ENCODE measurements at places on chromosomes 1 and 21.

- no peak for DNase-seq
Observed at GRCh38 chr1:57872913-57873312, 449.1 kb upstream of the DAB1 start.

GRCh38 chr1:6005276-6005917 lies 13.2 kb upstream of the NPHP4 start:
- no peak for DNase-seq

- no peak for DNase-seq
Observed at GRCh38 chr1:117959364-117959763, 29.8 kb downstream of the WDR3 start.

DNA sequence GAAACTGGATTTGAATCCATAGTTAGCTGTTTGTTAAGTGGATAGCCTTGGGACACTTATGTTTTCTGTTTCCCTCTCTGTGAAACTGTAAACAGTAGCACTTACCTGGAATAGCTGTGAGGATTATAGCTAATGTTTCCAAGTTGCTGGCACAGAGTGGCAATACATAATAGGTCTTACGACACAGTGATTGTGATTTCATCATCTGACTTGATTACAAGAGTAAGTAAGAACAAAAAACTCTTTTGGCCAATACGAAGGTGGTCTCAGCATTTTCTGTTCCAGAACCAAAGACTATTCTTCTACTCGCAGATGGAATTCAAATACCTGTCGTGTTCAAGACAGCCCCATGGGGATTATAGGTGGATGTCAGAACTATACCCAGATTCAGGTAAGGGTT lies 2.1 kb downstream of the C8B start:
- DNase-seq = no peak

DNA sequence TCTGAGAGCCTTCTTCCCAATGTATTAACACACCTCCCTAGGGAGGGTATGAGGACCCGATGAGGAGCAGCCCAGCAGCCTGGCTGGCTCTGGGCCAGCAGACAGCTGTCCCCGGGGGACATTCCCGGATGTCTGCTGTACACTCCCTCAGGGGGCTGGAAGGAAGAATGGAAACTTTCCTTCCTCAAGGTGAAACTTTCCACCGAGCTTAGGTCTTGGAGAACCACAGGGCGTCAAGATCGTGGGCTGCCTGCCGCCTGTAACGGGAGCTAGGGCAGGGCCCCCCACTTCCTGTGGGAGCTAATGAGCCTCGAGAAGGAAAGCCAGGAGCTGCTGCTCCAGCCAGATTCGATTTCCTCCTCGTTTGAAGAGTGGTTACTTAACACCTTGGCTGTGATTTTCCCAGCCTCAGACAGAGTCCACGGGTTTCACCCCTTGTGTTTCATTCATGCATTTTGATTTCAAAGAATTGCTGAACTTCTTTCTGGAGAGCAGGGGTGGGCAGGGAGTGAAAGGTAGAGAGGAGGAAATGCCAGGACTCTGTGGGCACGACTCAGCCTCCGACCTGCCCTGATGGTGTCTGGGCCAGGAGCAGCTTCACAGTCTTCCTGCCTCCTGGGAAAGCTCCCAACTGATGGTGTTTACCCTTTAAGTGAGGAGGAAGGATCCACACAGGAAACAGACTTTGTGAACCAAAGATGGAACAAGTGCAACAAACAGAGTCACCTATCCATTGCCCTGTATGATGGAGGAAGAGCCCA lies 29.7 kb downstream of the UBE2T start:
- peak; percentile 81 for DNase-seq

- DNase-seq = no peak
Observed at GRCh38 chr1:101338714-101339430, 102.1 kb downstream of the S1PR1 start.

- DNase-seq = no peak
Observed at GRCh38 chr21:35142036-35142815, 93.1 kb upstream of the RUNX1 start.

- DNase-seq = no peak
Observed at GRCh38 chr1:14380408-14380807, 218.1 kb upstream of the KAZN start.

GRCh38 chr1:203625628-203626019 lies 1.0 kb upstream of the ATP2B4 start:
- peak; percentile 75 for DNase-seq

- peak; percentile 55 for DNase-seq
Observed at GRCh38 chr1:231724876-231725647, 98.5 kb downstream of the DISC1 start.

DNA sequence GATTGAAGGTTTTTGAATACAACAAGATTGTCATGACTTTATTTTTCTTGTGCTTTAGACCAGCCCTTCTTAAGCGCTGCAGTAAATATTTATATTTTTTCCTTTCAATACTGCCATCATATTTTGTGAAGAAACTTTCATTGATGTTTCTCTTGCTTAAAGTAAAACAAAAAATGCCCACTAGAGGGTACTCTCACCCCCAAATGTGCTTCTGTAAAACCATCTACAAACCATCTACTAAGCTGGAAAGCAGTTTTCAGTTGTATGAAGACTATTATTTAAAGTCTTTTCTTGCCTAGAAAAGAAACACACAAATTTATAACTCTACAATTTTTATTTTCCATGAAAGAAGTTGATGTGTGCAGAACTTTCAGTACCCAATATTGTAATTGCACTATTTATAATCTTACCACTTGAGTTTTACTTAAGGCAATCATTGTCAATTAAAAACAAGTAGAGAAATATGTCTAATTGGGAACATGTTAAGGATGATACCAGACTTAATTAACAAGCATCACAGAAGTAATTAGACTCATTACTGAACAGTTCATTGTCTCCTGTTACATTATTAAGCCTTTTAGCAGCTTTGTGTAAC lies 10.7 kb downstream of the LEPR start:
- peak; percentile 36 for DNase-seq

DNA sequence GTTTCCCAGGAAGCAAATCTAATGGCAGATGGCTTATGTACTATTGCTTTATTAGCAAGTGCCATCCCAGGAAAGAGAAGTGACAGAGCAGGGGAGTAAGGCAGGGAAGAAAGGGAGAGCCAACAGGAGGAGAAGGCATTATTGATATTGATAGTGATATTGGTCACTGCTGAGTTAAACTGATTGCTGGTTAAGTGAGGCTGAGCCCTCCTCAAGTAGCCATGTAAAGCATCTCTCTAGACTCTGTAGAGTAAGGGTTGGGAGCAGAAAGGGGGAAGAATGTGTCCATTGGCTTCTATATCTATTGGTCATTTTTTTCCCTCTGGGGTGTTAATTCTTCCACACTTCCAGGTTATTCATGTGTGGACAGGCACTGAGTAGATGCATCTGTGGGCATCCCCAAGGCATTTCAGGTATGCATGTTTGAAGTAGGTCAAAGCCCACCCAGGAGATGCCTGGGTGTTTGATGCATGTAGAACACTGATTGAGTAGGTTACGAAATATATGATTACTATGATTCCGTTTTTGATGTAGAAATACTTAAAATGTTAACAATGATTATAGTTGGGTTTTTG lies 290.5 kb upstream of the DPYD start:
- no peak for DNase-seq

DNA sequence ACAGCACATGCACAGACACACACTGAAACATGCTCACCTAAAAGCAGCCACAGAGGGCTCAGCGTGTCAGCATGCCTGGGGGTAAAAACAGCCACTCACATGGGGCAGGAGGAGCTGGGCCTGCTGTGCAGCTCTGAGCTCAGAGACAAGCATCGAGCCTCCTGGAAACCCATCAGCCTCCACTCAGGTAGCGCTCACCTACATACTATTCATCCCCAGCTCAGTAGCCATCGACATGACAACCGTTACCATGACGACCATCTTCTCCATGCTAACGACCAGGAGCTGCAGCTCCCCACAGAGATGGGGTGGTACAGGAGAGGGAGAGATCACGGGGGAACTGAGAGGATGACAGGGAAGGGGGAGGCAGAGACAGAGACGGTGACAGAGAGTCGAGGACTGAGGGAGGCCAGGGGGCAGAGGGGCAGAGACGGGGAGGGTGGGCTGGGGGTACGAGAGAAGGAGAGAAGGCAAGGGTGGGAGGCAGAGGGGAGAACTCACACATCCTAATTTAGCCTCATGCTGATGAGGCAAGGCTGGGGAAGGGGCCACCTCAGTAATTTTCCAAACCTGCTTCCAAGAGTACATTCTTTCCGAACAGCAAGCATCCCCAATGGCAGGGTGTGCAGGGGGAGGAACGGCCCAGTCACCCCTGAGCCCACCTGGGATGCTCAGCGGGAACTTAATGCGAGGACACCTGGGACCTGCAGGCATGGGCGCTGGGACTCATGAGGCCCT lies 28.4 kb downstream of the SDC3 start:
- peak; percentile 93 for DNase-seq

DNA sequence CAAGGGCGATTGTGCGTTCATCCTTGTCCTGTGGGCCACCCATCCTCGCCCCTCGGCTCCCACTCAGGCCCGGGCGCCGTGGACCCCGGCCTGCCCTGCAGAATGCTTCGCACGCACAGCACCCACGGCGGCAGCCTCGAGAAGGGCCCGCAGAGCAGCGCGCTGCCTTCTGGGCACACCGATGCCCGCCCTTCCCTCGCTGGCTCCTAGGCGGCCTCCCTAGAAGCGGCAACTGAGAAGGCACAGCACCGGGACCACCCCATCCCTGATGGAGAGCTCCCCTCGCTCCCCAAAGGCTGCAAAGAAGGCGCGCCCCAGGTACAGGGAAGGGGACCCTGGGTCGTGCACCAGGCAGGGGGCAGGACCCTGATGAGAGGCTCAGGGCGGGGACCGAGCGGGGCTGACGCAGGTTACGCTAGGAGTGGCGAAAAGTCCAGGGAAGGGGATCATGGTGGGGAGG lies 971 bp downstream of the CAPZB start:
- no peak for DNase-seq

GRCh38 chr1:9066945-9067807 lies 2.3 kb downstream of the SLC2A5 start:
- no peak for DNase-seq

DNA sequence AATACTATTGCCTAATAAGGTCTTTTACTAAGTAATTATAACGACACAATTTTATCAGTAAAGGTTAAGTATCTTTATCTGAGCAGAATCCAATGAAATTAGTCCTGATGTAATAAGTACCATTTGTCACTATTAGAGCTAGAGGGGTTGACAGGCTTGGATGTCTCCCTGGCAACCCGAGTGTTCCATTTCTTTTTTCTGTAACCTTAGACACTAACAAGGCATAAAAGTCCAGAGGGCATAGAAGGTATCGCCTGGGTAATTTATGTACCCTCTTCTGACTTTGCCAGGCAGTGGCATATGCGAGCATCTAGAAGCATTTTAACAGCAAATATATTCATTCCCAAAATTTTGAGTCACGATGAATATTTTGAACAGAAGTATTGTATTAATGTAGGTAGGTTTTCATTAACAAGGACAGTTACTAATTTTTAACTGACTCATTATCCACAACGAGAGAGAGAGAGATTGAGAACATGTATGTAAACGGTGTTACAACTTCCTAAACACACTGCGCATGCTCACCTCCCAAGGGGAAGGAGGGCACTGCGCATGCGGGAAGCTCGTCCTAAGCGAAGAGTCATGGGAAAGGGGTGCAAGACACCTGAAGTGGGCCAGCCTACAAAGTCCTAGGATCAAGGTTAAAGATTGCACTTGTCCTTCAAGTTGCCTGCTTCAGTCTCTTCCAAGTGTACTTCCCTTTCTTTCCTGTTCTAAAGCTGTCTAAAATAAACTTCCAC lies 423.9 kb downstream of the DSCAM start:
- DNase-seq = peak; percentile 29

GRCh38 chr1:32480761-32481160 lies 15.9 kb downstream of the ZBTB8B start:
- DNase-seq = no peak

DNA sequence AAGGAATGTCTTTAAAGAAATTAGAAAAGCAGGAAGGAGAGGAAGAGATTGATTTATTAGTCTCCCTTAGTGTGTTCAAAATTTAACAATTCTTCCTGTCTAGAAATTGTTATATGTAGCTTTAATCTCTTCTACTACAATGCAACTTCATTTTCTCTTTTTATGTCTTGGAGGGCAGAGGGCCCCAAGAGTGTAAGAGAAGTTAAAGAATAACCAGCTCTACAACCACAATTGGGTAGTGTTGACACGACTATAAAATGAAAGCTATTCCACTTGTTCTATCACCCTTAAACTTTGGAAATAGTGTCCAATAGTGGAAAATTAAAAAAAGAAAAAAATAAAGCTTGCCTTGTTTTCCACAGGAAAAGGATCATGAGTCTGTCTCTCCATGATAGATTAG lies 82.6 kb upstream of the DPYD start:
- no peak for DNase-seq

All from NCI-H69 (cell line).